ENCODE measurements at places on chromosomes 4 and X.

DNA sequence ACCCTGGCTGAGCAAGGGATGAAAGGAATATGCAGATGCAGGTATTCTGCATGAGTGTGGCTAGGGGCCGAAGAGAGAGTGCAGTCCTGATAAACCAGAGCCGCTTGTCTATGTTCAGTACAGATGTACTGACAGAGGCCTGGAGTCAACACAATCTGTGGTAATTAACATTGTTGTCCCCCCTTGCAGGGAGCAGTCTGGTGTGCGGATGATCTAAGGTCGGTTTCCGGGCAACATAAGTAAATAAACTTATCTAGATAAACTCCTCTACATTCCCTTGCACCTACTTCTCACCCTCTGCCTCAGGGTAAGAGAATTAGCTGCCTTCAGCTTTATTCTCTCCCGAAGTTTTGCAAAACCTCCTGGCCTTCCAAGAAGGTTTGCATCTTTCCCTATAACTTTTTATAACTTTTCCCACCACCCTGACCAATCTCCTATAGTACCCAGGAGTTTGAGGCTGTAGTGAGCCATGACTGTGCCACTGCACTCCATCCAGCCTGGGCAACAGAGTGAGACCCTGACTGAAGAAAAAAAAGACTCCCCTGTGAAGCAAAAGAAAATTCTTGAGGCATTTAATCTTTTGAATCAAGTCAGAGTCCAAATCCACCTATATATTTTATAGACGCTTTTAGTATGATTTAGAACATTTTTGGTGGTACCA lies 26.6 kb downstream of the SNX25 start:
- peak; percentile 85 for DNase-seq

DNA sequence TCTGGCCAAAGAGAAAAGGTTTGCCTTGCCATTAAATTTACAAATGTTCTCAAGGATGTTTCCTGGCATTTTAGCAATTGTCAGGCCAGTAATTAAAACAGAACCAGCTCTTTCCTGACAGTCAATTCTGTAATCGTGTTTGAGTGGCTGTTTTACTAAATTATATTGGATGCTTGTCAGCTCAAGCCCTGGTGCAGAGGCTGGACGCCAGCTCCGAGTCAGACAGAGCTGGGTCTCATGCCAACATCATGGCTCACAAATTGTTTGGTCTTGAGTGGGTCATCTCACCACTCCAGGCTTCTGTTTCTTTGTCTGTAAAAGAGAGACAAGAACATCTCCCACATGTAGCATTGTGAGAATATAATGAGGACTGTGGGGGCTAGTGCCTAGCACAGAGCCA lies 190.3 kb upstream of the PSAPL1 start:
- no peak for DNase-seq

DNA sequence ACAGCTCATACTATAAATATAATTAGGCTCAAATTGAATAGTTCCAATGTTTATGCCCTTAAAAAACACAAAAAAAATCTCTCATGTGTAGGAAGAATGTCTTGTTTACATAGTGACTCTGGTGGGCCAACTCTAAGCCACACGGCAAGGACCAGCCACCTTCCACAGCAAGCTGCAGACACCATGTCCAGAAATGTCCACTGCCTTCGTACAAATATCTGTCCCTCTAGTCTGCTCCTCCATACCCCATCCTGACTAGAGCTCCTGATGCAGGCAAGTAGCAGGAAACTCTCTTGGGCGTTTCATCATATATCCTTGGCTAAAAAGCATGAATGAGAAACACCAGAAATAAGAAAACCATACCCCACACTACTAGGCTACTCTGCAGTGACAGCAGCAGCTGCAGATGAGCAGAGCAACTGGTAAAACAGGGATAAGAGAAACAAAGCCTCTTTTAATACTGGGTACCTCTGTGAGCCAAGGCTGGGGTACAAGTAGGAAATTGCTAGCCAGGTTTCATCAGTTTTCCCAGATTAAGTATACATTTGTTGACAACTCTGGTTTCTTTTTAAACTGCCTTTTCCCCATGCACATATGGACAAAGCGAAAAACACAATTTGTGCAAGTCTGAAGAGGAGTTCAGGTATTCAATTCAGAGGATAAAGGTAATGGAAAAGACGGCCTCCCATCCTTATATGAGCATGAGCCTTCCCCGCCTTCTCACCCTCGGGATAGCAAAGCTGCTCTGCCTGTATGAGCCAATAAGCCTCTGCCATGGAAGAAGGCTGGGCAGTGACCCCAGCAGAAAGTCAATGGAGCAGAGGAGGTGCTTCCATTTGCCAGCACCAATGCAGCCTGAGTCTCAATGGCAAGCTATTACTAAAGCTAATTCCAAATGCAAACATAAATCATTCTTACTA lies 245.4 kb downstream of the DCLK2 start:
- no peak for DNase-seq

GRCh38 chrX:32421266-32421665 lies 790.1 kb downstream of the DMD start:
- DNase-seq: no peak

DNA sequence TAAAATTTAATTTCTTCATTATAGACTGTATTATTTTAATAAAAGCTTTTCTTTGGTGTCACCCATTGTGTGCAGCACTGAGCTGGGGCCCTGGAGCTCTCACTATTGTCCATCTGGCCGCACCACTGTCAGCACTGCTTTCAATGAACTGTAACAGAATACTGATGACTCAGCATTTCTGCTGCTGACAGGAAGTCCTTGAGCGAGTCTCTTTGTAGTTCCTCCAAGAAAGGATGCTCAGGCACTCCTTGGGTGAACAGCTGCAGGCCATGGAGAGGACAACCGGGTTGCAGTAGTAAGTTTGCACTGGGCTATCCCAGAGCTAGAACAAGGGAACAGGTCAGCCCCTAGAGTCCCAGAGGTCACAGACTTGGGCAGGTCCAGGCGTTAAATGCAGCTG lies 81.6 kb downstream of the SORBS2 start:
- peak; percentile 54 for DNase-seq

DNA sequence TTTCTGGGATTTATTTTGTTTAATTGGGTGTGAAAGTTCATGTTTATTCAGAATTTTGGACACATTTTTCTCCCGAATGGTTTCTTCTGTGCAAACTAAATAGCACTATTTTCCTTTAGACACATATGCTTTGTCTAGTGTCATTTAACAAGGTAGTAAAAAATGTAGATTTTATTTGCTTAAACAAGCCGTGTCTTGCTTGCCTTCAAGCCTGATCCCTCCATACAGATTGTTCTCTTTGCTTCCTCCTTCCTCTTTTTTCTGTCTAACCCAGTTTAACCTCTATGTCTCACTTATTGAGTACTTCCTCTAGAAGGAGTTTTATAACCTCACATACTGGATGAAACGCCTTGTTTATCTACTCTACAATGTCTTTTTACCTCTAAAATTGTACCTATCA lies 211.8 kb downstream of the NPFFR2 start:
- DNase-seq: no peak

- DNase-seq: no peak
These were observed 233.9 kb upstream of the GLRA2 start for GRCh38 chrX:14295426-14295825.

DNA sequence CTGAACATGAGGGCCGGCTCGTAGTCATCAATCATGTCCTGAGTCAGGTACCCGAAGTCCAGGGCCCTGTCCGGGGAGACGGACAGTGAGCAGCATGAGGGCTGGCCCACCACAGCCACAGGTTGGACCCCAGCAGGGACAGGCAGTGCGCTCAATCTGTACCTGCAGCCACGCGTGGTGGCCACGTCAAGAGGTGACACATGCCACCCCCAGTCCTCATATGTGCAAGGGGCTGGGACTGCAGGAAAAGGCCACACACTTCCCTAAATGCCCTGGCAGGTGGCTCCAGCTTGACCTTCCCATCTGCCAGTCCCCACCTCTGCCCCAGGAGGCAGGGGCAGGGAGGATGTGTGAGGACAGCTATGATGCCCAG lies 73.8 kb upstream of the MXD4 start:
- no peak for DNase-seq

DNA sequence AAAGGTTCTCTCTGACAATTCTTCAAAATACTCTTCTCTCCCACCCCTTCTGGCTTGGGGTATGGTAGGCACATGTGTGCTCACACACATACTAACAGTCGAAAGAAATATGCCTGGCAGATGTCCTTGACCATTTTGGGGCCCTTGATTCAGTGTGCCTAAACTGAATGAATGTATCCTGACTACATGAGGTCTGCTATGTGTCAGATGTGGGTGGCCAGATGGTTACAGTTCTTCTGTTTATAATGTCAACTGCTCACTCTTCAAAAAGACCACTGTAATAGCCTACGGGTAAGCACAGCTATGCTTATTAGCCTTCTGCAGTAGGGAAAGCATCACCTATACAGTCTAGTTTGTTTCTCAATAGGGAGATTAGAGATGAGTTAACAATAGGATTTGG lies 63.7 kb upstream of the VEGFC start:
- no peak for DNase-seq

GRCh38 chrX:427812-428725 lies 41.4 kb upstream of the PPP2R3B start:
- peak; percentile 67 for DNase-seq

DNA sequence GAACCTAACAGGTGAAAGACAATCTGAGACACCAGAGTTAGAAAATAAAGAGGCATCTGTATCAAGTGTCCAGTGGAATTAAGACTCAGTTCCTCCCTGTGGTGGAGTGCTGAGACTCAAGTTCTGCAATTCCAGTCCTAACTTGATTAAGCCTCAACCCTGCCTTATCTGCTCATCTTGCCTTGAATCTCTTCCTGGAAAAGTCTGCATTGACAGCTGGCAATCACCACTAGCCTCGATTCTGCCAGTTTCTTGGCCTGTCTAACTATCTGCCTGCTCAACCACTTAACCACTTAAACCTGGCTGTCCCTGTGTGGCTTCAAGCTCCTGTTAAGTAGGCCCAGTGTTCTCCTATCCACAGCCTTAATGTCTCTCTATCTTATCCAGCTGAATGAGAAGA lies 22.4 kb upstream of the NEIL3 start:
- no peak for DNase-seq

DNA sequence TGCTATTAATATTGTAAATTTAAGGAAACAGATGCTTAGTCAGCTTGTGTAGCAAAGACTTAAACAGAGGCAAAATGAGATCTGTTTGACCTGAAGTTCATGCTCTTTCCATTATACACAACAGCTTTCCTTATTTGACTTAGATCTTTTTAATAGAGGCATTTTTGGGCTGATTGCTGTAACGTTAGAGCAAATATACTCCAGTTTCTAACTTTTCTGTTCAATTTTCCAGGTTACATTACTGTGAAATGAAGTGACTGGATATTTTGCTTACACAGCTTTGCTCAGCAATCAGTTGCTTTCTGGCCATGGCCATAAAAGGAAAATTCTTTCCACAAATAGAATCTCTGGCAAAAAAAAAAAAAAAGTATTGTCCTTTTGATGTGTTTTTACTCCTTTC lies 146.2 kb downstream of the PCDH7 start:
- DNase-seq: no peak
